ENCODE measurements at places on chromosomes 12 and 14.

- peak; percentile 2 for DNase-seq
Observed at GRCh38 chr12:52004042-52004648, 2.6 kb upstream of the TAMALIN start.

GRCh38 chr12:2739832-2740641 is 54.7 kb upstream of the FKBP4 start:
- DNase-seq: peak; percentile 22

GRCh38 chr12:75792687-75793086 is 238.9 kb downstream of the PHLDA1 start:
- no peak for DNase-seq

DNA sequence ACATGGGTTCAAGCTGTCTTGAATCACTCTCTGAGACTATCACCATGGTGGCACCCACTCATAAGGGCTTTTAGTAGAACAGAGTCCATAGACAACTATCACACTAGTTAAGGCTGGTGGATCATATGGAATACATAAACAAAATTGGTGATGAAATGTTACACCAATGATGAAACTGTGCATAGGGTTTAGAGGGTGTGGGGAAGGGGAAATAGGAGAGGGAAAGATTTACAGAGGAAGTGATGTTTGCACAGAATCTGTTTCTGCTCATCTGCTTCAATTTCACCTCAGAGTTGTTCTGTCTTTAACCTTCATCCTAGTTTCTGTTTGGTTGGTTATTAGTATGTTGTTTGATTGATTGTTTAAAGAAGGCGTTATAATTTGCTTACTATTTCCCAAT is 2.4 kb upstream of the RXYLT1 start:
- no peak for DNase-seq

DNA sequence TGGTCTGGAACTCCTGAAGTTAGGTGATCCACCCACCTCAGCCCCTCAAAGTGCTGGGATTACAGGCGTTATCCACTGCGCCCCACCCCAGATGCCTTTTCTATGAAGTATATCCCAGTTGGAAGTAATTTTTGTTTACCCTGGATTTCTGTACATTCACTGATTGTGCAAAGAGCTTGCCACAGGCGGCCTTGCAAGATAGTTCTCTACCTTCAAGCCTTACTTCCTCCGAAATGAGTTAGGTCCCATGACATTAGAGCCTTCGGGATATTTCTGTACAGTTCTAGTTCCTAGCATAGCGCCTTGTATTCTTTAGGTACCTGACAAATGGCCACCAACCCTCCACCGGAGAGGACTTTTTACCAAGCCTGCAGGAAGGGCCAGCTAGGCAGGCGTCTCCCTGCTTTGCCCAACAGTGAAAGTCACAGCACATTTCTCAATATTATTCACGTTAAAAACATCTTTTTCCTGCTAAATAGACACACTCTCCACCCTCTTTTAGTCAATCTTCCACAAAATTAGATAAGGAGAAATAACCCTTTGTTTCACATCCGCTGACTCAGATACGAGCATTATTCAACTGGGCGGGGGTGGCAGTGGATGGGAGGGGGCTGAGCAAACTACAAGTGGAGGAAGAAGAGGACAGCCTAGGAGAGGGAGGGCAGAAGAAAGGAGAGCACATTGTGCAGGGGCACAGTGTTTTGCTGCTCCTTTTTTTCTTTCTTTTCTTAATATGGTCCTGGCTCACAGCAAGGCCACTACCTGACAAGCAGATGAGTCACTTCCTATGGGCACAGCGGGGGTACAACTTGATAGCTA is 40.0 kb upstream of the CAPRIN2 start:
- no peak for DNase-seq

Measured in NCI-H1105 (cell line).